Activated CD4-positive, alpha-beta T cell treated with anti-CD3 and anti-CD28 coated beads, Interleukin-2, amount 10 ng/mL, durations not matched to agents 7 days and 5 days (primary cell): ENCODE measurements at places on chromosomes 4 and X. TPM values are rescaled to one million over a fixed set of nuclear protein-coding genes. Genes with fewer than 3 reads are reported as not detected.

DNA sequence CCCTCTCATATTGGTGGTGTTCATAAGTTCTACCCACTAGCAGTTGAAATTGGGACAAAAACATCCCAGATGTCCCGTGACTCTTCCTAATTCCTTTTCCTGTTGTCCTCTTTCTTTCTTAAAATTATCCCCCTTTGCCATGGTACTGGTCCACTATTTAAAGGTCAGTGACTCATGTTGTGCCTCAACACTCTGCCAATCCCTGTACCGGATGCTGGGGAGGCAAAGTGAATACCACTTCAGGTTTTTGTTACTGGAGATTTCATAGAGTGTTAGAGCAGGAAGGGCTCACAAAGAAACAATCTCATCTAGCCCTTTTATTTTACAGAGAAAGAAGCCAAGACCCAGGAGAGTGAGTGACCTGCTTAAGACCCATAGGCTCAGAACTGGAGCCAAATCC is 24.6 kb downstream of the SEPTIN11 start:
- DNase-seq = no peak
- peaks cover 12% of the 10 kb centered on the region for H3K27me3 ChIP-seq
- H3K36me3 ChIP-seq = peaks cover 4% of the 10 kb centered on the region
- no peak overlapping the region for H3K27ac ChIP-seq

GRCh38 chr4:165844161-165844560 is 28.9 kb upstream of the TLL1 start:
- H3K4me3 ChIP-seq = no peak overlapping the region
- no peak for DNase-seq
- H3K27me3 ChIP-seq = no peaks in the 10 kb centered on the region
- H3K4me1 ChIP-seq = no peaks in the 10 kb centered on the region

DNA sequence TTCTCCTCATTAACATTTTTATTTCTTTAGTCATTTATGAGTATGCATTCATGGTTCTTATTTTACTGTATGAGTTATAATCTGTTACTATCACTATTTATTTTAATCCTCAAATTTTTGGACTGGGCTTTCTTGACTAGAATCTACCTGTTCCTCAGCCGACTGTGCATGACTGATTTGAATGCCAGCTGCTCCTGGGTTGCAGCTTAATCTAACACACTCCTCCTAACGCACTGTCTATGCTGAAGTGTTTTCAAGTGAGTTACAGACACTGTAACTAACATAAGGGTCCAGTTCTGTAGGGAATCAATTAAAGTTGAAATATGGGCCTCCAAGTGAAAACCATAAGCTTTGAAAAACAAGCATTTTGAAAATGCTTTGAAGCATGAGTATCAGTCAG is 137.4 kb upstream of the ARSJ start:
- no peaks in the 10 kb centered on the region for H3K36me3 ChIP-seq
- H3K27ac ChIP-seq = no peak overlapping the region
- no peak overlapping the region for H3K4me3 ChIP-seq
- no peaks in the 10 kb centered on the region for H3K4me1 ChIP-seq
- H3K27me3 ChIP-seq = no peaks in the 10 kb centered on the region

- H3K4me1 ChIP-seq = peaks cover 15% of the 10 kb centered on the region
- no peak overlapping the region for H3K27ac ChIP-seq
- no peaks in the 10 kb centered on the region for H3K27me3 ChIP-seq
- H3K4me3 ChIP-seq = no peak overlapping the region
- no peak for DNase-seq
- H3K36me3 ChIP-seq = no peaks in the 10 kb centered on the region
Measured at GRCh38 chrX:46311581-46312120, 233.6 kb downstream of the ZNF674 start.

DNA sequence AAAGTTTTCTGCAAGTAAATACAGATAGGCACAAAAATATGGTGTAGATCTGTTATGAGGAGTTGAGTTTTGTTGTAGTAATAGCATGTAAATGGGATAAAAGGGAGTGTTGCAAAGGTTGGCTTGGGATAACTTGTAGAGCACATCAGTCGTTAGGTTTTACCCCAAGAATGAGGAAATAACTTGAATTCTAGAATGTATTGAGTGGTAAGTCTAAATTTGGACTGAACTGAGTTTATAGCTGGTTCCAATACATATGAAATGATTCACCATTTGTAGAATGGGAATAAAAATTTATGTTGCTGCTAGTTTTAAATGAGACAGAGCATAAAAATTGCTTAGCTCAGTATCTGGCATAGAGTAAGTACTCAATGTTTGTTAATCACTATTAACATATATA is 719.2 kb downstream of the FSTL5 start:
- no peak overlapping the region for H3K27ac ChIP-seq
- no peak for DNase-seq
- H3K4me3 ChIP-seq = no peak overlapping the region

GRCh38 chr4:173859091-173859713 is 329.2 kb upstream of the HAND2 start:
- no peaks in the 10 kb centered on the region for H3K4me1 ChIP-seq
- H3K27ac ChIP-seq = no peak overlapping the region
- H3K36me3 ChIP-seq = no peaks in the 10 kb centered on the region

GRCh38 chrX:108091878-108092291 is 307 bp downstream of the ATG4A start:
- no peaks in the 10 kb centered on the region for H3K27me3 ChIP-seq
- H3K36me3 ChIP-seq = no peaks in the 10 kb centered on the region
- H3K4me1 ChIP-seq = peaks cover 19% of the 10 kb centered on the region
- no peak overlapping the region for H3K27ac ChIP-seq

DNA sequence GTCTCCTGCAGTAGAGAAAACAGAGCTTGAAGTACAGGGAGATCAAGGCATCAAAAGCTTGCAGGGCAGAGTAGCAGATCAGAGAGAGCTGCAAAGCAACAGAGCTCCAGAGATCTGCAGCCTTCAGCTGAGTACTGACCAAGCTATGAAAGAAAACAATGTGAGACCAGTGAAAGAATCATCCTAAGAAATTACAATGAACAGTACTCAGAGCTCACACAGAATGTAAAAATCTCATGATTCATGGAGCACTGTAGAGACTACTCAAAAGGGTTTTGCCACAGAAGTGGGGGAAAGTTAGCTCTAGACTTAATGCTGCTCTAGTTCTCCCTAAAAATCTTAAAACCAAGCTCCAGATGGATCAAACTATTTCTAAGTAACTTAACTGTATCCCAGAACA is 80.0 kb upstream of the MAB21L2 start:
- H3K36me3 ChIP-seq = peaks cover 6% of the 10 kb centered on the region
- H3K4me1 ChIP-seq = no peaks in the 10 kb centered on the region
- no peak for DNase-seq
- no peaks in the 10 kb centered on the region for H3K27me3 ChIP-seq

DNA sequence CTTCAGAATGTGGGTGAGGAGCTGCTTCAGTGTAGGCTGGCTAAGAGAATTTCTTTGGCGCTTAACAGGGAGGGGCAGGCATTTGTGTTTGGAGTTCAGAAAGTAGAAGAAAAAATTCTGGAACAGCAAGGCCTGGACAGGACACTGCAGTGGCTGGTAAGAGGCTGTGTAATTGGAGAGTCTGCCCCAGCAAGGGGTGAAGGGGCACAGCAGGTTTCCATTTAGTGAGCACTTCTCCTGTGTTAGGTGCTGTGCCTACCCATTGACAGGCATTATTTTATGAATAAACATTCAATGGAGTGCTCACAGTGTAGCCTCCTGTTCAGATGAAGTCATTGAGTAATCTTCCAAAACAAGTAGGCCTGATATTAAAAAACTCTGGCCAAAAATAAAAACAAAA is 10.7 kb upstream of the CPE start:
- H3K4me1 ChIP-seq = no peaks in the 10 kb centered on the region
- no peak for DNase-seq
- H3K27me3 ChIP-seq = peaks cover 14% of the 10 kb centered on the region
- no peaks in the 10 kb centered on the region for H3K36me3 ChIP-seq
- H3K4me3 ChIP-seq = no peak overlapping the region

- no peak overlapping the region for H3K27ac ChIP-seq
- peaks cover 7% of the 10 kb centered on the region for H3K4me1 ChIP-seq
- H3K4me3 ChIP-seq = no peak overlapping the region
- no peak for DNase-seq
Measured at GRCh38 chrX:109847257-109848187, 114.5 kb upstream of the ACSL4 start.

DNA sequence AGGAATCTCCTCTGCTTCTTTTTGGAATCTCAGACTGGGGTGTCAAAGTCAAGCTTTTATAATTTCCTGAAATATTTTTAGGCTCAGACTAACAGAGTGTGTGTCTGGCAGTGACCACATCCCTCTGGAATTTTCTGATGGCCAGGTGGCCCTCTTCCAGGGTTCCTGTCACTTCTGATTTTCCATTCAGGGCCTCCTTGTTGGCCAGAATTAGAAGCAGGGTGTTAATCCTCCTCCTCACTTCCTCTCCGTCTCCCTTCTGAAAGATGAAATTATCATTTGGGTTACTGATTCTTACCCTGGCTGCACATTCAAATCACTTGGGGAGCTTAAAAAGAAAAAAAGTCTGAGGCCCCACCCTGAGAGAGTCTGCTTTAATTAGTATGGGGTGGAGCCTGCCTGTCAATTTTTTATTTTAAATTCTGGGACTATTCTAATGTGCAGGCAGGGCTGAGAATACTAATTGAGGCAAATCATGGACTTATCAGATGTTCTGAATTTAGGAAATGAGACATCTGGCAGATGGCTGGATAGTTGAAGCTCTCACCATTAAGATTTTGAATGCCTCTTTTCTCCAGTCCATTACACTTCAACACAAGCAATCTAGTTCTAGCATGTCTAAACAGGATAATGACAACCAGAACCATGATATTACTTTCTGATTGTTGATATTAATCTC is 43.2 kb downstream of the HAND2 start:
- DNase-seq = no peak
- peaks cover 9% of the 10 kb centered on the region for H3K4me1 ChIP-seq
- no peaks in the 10 kb centered on the region for H3K27me3 ChIP-seq
- H3K27ac ChIP-seq = no peak overlapping the region
- H3K4me3 ChIP-seq = no peak overlapping the region
- H3K36me3 ChIP-seq = no peaks in the 10 kb centered on the region

- no peaks in the 10 kb centered on the region for H3K4me1 ChIP-seq
- no peak for DNase-seq
- no peaks in the 10 kb centered on the region for H3K27me3 ChIP-seq
- H3K27ac ChIP-seq = no peak overlapping the region
Measured at GRCh38 chrX:32877592-32877991, 333.8 kb downstream of the DMD start.

- no peak overlapping the region for H3K27ac ChIP-seq
- H3K4me3 ChIP-seq = no peak overlapping the region
- no peaks in the 10 kb centered on the region for H3K36me3 ChIP-seq
- H3K27me3 ChIP-seq = peaks cover 11% of the 10 kb centered on the region
- no peak for DNase-seq
- H3K4me1 ChIP-seq = no peaks in the 10 kb centered on the region
Measured at GRCh38 chrX:153405426-153405825, 4.3 kb upstream of the PNMA6E start.

DNA sequence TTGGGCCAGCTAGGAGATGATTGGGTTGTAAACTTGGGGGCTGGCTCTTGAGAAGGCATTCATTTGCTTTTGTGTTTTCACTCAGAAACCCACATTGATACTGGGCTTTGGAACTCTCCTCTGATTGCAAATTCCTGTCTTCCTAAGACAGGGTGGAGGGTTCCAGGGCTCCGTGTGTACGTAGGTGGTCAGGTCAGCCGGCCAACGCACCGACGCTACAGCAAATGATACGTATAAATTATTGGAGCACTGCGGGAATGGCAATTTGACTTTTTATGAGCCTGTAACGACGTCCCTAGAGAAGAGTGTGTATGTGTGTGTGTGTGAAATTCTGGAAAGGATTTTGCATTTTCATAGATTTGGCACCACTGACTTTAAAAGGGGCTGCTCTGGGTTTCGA is 236.9 kb downstream of the SHOX start:
- no peak overlapping the region for H3K27ac ChIP-seq
- H3K4me3 ChIP-seq = no peak overlapping the region
- DNase-seq = no peak
- H3K4me1 ChIP-seq = no peaks in the 10 kb centered on the region
- H3K27me3 ChIP-seq = no peaks in the 10 kb centered on the region

GRCh38 chr4:146488495-146489174 is 33.1 kb downstream of the SLC10A7 start:
- H3K36me3 ChIP-seq = peaks cover 22% of the 10 kb centered on the region
- H3K27ac ChIP-seq = no peak overlapping the region
- no peaks in the 10 kb centered on the region for H3K27me3 ChIP-seq
- DNase-seq = no peak
- peaks cover 18% of the 10 kb centered on the region for H3K4me1 ChIP-seq
- H3K4me3 ChIP-seq = no peak overlapping the region

DNA sequence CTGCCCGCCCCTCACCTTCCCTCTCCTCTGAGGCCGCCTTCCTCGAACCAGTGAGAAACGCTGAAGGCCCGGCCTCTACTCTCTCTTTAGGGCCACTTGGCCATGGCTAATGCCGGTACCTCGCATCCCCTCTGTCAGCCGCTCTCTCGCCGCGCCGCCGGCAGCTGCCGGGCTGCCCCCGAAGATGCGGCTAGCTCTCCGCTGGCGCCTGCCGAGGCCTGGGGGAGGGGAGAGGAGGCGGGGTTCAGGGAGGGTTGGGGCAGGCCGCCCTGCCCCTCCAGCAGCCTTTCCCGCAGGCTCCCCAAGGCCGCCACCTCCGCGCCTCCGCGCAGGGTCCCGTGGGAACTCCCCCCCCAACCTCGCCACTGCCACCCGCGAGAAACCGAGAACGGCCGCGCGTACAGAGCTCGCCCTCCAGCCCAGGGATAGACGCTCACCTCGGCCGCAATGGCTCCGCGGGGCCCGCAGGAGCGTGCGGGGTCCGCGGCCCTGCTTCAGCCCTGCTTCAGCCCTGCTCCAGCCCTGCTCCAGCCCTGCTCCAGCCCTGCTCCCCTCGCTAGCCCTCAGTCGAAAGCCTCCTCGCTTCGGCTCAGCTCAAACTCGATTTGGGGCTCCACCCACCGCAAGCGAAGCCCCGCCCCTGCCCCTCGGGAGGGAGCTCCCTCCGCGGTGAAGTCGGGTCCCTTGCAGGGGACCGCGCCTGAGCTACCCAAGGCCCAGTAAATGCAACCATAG is at the start of gene HUWE1:
Gene HUWE1, minus strand, starts transcription at position 569 of the 735 bp plus-strand sequence. CDS start 32,612 bp downstream, outside the sequence.
- peak within 1 kb of the TSS; percentile 78 for H3K4me3 ChIP-seq
- no peaks in the 10 kb centered on the region for H3K27me3 ChIP-seq
- peaks cover 16% of the 10 kb centered on the region for H3K36me3 ChIP-seq
- peak within 1 kb of the TSS; percentile 97 for H3K27ac ChIP-seq
- peaks cover 16% of the 10 kb centered on the region for H3K4me1 ChIP-seq
- peak; percentile 84 for DNase-seq

DNA sequence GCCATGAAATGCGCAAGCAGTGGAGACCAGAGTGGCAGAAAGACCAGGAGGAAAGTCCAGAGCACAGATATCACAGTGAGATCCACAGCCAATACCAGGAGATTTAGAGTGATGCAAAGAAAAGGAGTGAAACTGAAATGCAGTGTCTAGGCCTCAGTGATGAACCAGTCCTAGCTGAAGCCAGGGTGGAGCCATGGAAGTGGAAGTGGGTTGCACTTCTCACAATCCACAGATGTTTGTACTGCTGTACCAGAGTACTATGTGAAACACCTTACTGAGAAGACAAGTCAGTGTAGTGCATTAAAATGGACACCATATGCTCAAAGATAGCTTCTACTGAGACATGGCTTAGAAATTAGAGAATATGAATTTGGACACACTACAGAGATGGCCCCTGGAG is 403.3 kb downstream of the HNRNPD start:
- H3K36me3 ChIP-seq = no peaks in the 10 kb centered on the region
- no peak overlapping the region for H3K27ac ChIP-seq
- H3K4me3 ChIP-seq = no peak overlapping the region
- no peak for DNase-seq
- no peaks in the 10 kb centered on the region for H3K27me3 ChIP-seq

ANKRD50 gene
- 0.35 TPM for total RNA-seq

CXCL1 gene
- not detected for total RNA-seq

UCHL1 gene
- total RNA-seq = not detected

HTN1 gene
- not detected for total RNA-seq

GAGE13 gene
- not detected for total RNA-seq

CDKL2 gene
- 0.74 TPM for total RNA-seq
